ENCODE measurements at places on chromosomes 1 and 21.

DNA sequence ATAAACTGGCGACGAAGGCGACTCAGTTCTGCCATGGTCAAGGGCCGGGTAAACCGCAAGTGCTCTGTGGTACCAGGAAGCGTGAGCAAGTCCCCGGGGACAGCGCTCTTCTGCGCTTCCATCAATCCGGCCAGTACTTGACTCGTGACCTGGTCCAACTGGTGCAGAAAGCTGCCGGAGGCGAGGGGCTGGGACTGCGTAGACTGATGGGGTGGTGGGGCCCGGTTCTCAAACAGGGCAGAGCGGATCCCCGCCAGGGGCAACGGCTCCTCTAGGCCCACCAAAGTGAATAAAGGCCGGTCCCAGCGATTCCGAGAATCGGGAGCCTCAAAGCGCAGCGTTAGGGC is 852 bp downstream of the KTI12 start:
- DNase-seq: no peak

GRCh38 chr1:177020851-177021589 is 143.5 kb downstream of the ASTN1 start:
- DNase-seq: no peak

- DNase-seq: no peak
Measured at GRCh38 chr1:153478692-153479618, 18.5 kb upstream of the S100A7 start.

DNA sequence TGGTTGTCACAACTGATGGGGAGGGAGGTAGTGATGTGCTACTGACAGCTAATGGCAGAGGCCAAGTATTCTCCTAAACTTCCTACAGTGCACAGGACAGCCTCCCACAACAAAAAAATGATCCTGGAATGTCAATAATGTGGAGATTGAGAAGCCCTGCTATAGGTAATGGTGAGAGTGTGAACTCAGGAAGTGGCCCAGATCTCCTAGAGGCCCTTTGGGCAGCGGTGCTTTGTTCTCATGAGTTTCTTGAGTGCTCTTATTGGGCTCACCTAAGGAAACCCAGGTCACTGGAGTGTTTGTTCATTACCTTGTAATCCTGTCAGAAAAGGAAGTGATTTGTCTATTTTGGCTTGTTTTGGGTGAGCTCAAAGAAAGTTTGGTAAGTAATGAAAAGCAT is 5.9 kb downstream of the OTUD3 start:
- DNase-seq: no peak

DNA sequence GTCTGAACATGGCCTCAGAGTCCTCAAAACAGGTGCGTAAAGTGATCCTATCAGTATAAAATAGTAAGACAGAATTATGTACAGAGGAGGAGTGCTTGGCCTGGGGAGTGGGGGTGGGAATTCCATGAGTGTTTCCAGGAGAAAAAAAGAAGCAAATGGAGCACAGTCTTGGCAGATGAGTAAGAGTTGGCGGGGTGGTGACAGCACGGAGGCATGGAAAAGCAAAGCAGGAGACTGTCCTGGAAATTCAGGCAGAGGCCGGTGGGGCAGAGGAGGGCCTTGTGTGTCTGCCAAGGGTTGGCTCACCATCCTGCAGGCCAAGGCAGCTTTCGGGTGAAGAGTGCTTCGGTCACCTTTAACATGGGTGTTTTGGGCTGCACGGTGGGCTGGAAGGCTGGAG is 63.4 kb downstream of the OPTC start:
- DNase-seq: no peak

- DNase-seq: no peak
Measured at GRCh38 chr1:117312453-117313138, 54.7 kb upstream of the MAN1A2 start.

- DNase-seq: no peak
Measured at GRCh38 chr1:163035446-163036249, 33.5 kb upstream of the RGS4 start.

DNA sequence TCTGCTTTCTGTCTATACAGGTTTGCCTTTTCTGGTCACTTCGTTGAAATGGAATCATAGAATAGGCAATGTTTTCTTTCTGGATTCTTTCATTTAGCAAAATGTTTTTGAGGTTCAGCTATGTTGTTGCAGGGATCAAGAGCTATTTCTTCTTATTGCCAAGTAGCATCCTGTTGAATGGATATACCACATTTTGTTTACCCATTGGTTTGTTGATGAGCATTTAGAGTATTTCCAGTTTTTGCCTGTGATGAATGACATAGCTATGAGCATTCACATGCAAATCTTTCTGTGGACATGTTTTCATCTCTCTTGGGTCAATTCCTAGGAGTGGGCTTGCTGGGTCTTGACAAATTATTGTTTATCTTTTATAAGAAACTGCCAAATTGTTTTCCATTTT is 115.5 kb downstream of the ACTL8 start:
- no peak for DNase-seq

GRCh38 chr1:87435484-87435883 is 106.8 kb downstream of the LMO4 start:
- DNase-seq: no peak

DNA sequence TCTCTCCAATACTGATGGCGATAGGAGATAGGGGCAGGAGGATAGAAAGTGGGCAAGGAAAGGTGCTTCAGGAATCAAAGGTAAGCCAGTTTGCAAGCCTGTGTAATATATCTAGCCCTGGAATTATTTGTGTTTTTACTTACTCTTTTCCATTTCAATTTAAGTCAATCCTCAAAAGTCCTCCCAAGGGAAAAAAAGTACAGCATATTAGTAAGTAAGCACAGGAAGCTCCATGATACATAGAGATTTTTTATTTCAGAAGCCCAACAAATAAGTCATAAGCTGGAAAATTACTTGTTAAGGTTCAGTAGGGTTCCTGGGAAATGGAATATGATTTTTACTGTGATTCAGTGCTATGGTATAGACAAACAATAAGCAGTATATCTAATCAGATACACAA is 337.7 kb upstream of the DUSP10 start:
- no peak for DNase-seq

- no peak for DNase-seq
Measured at GRCh38 chr1:203628201-203629015, 1.8 kb downstream of the ATP2B4 start.

DNA sequence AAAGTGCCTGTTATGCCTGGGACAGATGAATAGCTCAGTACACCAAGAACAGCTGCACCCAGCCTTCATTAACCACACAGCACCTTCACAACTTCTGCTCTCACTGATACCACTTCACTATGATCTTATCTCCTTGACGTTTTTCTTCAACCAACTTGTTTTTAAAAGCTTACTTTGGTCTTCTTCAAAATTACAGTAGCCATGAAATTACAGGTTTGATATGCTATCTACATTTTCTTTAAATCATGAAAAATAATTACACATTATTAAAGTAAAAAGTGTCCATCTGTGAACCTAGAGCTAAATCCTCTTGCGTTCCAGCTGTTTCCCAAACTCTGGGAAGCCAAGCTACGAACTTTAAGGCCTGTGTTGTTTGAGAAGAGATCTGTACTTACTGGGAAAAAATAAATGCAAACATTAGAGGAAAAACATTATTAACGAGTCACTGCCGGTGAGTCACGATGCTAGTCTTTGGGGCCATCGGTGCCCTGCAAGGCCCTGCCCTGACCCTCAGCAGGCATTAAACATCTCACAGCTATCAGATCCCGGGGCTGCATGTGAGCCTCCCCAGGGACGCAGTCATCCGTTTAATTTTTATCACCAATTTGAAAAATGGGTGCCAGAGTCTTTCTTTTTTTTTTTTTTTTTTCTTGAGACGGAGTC is 56.3 kb upstream of the GPR153 start:
- DNase-seq: no peak

- no peak for DNase-seq
Measured at GRCh38 chr21:38511662-38512243, 13.5 kb upstream of the ERG start.

- DNase-seq: no peak
Measured at GRCh38 chr1:183586455-183586854, 3.8 kb downstream of the NCF2 start.

DNA sequence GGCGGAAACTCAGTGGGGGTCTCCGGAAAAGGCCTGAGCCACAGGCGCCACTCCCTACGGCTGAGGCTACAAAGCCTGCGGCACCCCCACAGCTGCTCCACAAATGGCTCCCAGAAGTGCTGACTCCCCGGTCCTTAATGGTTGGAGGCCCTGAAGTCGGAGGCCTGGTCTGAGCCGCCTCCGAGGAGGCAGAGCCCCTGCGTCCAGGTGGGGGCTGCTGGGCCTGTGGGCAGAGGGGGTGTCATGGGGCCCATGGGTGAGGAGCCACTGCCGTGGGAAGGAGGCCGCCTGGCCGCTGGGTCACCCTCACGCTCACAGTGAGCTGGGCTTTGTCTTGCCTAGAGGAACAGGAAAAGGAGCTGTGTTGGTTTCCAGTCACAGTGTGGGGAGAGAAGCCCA is 12.4 kb upstream of the COL18A1 start:
- no peak for DNase-seq

GRCh38 chr1:1046243-1046642 is 26.3 kb downstream of the AGRN start:
- no peak for DNase-seq

DNA sequence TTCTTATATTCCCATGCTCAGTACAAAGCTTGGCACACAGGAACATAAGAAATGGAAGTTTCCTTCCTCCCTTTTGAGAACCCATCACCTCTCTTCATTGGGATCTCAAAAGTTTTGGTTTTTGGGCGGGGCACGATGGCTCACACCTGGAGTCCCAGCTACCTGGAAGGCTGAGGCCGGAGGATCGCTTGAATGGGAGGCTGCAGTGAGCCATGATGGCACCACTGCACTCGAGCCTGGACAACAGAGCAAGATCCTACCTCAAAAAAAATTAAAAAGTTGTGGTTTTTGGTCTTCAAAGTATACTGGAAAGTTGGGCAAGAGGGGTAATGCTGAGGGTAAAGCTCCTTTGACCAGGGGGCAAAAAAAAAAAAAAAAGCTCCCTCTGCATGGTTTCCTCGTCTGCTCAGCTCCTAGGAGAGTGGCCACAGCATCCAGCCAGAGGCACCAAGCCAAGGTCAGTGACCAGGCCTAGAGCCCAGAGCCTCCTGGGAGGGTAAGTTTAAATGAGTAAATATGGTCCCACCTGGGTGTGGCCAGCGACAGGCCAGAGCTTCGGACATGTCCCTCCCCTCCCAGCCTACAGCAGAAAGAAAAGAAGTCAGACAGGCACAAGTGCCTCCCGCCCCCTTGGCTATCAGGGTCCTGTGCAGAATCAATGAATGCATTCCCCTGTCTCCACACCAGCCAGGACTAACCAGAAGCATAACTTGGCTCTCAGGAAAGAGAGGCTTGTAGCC is 5.0 kb downstream of the MEF2D start:
- no peak for DNase-seq

- no peak for DNase-seq
Measured at GRCh38 chr1:58979677-58980076, 195.8 kb upstream of the JUN start.

GRCh38 chr1:205521686-205522085 is 17.2 kb downstream of the CDK18 start:
- DNase-seq: no peak

GRCh38 chr21:29832217-29832616 is 107.6 kb downstream of the GRIK1 start:
- DNase-seq: no peak

DNA sequence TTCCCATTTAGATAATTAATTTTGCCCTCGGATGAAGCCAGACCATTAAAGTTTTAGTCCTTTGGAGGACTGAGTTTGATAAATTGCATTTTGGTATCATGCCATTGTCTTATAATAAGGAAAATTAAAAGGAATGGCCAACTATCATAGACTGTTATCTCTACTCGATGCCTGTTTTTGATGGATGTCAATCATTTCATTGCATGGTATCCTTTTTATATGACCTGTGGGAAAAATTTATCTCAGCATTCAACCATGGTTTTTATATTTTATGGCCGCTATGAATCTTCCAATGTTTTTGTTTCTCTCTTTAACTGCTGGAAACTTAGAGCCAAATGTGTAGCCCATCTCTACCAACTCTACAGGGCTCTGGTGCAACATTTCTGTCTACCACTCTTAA is 9.9 kb upstream of the CCT8 start:
- DNase-seq: no peak

GRCh38 chr1:153818876-153819275 is 43.7 kb downstream of the SLC27A3 start:
- DNase-seq: no peak

DNA sequence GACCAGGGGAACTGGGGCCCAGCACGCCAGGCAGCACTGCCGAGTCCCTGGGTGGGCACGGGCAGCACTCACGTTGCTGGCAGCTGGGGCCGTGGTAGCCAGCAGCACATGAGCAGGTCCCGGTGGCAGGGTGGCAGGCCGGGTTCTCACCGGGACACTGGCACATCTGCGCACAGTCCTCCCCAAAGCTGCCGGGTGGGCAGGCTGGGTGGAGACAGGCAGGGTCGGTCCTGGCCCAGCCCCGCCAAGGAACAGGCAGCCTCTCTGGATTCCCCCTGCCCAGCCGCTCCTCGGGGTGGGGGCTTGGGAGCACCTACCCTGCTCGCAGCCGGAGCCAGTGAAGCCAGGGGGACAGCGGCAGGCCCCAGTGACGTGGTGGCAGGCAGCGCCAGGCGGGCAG is 42.5 kb downstream of the ARHGEF16 start:
- DNase-seq: no peak

- no peak for DNase-seq
Measured at GRCh38 chr1:71721532-71721931, 560.8 kb downstream of the NEGR1 start.

GRCh38 chr1:29653886-29654450 is 417.6 kb downstream of the PTPRU start:
- no peak for DNase-seq

DNA sequence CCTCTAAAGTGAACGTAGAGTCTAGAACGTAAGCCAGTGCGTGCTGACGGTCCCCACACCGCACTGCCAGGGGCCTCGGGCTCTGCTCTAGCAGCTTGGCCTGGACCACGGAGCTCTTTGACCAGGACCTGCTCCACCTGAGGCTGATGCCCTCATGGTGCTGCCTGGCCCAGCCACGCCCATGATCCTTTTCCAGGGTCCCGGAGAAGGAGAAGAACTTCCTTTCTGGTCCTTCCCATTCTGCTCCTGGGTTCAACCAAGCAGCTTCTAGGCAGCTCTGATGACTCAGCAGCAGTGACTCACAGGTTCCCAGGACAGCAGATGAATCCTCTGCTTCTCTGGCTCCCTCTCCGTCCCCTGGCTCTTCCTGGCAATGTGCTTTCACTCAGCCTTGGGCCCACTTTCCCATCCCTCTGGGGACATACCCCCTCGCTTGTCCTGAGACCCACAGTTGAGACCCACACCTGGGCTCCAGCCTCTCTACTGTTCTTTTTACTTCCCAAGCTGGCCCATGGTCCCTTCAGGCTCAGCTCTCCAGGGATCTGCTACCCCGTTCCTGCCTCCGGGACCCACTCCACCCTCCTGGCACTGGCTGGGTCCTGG is 246.3 kb upstream of the RAB4A start:
- no peak for DNase-seq

Data from cortex of kidney (tissue), 1 donor.